ENCODE measurements at places on chromosomes 4 and X.

DNA sequence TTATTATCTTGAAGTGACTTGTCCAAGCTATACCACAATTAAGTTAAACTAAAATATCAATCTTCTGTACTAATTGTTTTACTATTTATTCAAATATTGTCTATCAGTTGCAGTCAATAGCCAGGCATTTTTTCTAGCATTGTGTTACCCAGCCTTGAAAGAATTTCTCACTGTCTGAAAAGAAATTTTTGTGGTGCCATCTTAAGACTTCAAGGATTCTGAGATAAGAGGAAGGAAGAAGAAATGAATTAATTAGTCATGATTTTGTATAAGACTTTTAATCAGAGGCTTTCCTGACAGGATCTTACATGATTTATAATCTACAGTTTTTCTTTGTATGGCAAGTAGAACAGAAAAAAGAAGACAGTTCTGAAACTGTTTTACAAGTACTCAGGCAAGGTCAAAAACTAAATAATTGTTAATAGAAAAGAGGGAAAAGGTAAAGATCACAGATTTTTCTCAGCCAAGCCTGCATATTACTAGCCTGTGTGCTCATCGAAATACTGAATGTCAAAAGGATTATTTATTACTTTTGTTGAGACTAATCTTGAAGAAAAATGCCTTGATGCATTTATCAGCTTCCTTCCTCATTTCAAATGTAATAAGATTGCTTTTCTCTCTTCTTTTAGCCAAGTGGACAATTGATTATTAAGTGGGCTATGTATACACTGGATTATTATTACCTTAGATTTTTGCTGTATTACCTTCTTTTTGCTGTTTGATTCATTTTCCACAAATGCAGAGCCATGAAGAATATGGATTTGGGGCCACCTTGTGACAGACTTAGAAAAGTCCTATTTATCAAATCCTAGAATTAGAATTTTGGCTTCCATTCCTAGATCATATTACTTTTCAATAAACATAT, 53.8 kb downstream of the CXCL1 start:
- DNase-seq, result peak; percentile 45

- DNase-seq, result peak; percentile 54
Measured at GRCh38 chr4:6327220-6327917, 57.7 kb downstream of the WFS1 start.

DNA sequence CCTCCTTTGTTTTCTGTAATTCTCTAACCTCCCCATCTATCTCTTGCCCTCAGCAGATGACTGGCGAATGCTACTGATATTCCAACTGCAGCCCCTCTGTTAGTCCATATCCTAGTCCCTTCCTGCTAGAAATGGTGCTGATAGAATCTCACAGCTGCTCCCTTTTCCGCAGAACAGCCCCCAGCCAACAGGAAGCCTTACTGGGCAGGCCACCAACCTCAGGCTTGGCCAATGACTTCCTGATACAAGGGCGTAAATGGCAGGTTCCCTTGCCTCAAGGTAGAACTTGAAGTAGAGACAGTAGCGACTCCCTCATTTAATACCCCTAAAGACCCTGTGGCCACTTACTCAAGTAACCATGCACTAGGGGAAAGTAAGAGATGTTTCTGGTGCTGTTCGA, 26.7 kb upstream of the SLC2A9 start:
- no peak for DNase-seq

DNA sequence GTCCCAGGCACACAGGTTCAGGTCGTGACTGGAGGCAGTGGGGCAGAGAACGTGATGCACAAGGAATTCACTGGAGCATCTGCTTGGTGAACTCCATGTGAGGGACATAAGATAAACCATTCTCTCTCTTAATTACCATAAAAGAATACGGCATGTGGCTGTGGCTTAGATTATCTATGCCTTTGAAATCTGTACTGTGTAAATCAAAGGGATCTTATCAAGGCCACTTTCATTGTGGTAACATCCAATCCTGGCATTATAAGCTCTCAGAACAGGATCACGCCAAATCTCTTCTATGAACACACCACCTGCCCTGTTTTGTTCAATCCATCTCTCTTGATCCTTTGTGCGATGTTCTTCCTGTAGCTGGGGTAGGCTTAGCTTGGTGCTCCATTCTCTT, 192.3 kb downstream of the SPATA18 start:
- no peak for DNase-seq

GRCh38 chr4:143356493-143356892, 19.8 kb downstream of the GAB1 start:
- no peak for DNase-seq

DNA sequence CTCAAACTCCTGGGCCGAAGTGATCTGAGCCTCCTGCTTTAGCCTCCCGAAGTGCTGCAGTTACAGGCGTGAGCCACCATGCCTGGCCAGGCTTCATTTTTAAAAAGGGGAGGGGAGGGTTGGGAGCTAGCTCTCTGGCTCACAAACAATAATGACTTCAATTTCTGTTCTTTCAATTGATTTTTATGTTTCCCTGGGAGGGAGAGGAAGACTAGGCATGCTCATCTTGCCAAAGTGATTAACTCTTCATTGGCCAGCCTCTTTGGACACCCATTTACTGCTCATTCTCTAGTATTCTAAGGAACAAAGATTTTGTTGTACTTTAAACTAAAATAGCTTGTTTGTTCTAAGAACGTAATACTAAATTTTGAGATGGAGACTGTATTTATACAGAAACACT, 43.4 kb upstream of the TRIM2 start:
- DNase-seq, result no peak

DNA sequence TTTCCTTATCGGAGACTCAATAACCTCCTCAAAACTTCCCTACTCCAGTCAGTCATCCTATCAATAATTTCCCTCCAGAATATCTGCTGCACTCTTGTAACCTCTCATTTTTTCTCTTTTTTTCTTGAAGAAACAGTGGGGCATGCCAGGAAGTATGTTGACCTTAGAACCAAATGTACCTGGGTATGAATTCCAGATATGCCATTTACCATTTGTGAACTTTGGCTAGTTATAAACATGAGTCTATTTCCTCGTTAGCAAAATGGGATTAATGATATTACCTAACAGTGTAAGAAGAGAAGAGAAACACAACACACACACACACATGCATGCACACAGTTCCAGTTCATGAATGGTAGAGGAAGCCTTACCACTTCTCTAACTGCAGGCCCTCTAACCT, 578.2 kb downstream of the FAM133A start:
- no peak for DNase-seq

- no peak for DNase-seq
Measured at GRCh38 chrX:103253608-103254007, 1.3 kb downstream of the TCEAL8 start.

All from RPMI7951 (cell line).